ENCODE measurements at places on chromosomes 2 and 18.

GRCh38 chr2:20471902-20472559 is 25.2 kb downstream of the RHOB start:
- no peak for DNase-seq

GRCh38 chr2:99809259-99809900 is 319.6 kb upstream of the REV1 start:
- DNase-seq: no peak

- no peak for DNase-seq
Measured at GRCh38 chr2:85444629-85445172, 26.2 kb downstream of the SH2D6 start.

DNA sequence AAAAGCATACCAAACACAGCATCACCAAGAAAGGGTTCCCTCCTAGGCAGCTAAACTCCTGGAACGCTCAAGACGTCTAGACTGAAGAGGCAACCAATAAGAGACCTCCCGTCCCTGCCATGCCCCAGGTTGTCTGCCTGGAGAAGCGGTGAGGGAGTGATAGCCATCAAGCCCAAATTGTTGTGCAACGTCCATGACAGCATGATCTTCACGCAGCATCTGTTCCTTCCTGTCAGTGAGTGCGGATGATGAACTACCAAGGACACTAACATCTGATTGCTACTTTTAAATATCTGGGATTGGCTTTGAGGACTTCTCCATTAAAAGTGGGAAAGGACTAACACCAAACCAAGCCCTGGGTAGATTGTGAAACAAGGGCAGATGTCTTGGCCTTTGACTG is 149.7 kb downstream of the TXNL1 start:
- DNase-seq: peak; percentile 8

DNA sequence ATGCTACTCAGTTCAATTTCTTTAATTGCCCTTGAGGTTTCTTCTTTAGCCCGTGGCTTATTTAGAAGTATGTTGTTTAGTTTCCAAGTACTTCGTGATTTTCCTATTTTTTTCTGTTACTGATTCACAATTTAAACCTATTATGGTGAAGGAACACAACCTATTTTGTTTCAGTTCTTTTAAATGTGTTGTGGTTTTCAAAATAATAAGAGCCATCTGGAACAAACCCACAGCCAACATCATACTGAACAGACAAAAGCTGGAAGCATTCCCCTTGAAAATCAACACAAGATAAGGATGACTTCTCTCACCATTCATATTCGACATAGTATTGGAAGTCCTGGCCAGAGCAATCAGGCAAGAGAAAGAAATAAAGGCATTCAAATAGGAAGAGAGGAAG is 155.2 kb downstream of the GALNT1 start:
- no peak for DNase-seq

DNA sequence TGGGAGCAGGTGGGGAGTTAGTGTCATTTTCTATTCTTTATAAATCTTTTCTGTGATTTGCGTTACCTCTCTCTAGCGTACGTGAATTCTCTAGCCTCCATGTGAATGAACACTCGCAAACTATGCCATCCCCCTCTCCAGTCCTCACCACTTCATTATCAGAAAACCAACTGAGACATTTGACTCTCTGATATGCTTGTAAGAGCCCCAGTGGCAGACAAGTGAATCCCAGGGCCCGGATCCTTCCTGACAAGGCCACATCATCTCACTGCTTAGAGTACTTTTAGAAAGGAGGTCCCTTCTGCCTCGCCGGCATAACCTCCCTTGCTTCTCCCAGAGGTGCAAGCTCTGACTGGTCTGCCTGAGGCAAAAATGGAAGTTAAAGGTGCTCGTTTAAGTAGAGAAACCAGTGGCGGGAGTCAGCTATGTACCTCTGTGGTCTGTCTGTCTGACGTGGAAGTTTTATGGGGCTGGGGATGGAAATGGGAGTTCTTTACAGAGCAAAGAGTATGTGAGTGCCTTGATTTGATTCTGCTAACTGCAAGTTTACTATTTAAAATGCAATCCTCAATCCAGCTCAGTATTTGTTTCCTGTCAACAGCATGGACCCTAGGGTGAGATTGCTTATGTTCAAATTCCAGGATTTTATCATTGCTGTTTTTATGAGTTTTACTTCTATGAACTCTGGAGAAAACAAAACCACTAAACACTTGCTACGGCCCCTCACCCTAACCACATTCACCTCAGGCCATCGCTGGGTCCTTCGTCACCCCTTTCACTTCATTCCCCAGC is 114.9 kb upstream of the MSTN start:
- no peak for DNase-seq

Data from common myeloid progenitor, CD34-positive (primary cell).